ENCODE measurements at places on chromosomes 6 and 20.

- DNase-seq, result no peak
These were observed 797.7 kb upstream of the MAN1A1 start for GRCh38 chr6:120147071-120147871.

DNA sequence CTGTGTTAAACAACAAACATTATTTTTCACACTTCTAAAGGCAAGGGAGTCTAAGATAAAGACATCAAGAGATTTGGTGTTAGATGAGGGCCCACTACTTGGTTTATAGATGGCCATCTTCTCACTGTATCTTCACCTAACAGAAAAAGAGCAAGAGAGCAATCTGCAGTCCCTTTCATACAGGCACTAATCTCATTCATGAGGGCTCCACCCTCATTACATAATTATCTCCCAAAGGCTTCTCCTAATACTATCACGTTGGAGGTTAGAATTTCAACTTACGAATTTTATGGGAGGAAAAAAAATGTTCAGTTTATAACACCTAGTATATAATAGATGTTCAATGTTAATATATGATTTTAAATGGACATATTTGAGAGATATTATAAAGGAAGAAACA, 45.6 kb downstream of the HDAC2 start:
- no peak for DNase-seq

DNA sequence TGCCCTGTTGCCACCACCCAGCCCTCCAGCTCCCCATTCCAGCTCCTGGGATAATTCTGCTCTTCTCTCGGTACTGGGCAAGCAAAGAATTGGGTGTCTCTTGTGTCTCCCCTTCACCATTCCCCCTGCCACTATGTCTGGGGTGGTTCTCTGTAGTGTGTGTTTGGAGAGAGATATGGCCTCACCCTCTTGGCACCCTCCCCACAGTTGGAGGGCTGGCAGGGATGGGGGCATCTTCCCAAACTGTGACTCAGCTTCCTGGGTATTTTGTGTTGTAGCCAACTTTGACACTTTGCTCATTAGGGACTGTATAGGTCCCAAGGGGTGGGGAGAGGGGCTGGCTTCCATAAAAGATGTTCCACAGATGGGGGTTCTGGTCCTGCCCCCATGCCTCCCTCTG, 1.7 kb downstream of the TNXB start:
- peak; percentile 58 for DNase-seq

DNA sequence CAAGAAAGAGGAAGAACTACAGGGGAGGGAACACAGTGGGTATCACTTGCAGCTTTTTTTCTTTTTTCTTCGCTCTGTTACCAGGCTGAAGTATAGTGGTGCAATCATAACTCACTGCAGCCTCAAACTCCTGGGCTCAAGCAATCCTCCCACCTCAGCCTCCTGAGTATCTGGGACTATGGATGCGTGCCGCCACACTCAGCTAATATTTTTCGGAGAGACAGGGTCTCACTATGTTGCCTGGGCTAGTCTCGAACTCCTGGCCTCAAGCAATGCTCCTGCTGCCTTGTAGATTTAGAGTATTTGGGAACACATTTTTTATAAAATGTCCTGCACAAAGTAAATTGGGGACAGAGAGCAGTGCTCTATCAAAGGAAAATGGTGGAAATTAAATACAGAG, 28.3 kb downstream of the PARD6B start:
- DNase-seq, result no peak

- no peak for DNase-seq
These were observed 74.6 kb downstream of the ZNF133 start for GRCh38 chr20:18362916-18363315.

Data from GM03348 (cell line).